ENCODE measurements at places on chromosomes 3 and 15. TPM values are rescaled to one million over a fixed set of nuclear protein-coding genes. Genes with fewer than 3 reads are reported as not detected.
A peak's percentile ranks its signal among the peaks of the same experiment; 100 is the strongest.

DNA sequence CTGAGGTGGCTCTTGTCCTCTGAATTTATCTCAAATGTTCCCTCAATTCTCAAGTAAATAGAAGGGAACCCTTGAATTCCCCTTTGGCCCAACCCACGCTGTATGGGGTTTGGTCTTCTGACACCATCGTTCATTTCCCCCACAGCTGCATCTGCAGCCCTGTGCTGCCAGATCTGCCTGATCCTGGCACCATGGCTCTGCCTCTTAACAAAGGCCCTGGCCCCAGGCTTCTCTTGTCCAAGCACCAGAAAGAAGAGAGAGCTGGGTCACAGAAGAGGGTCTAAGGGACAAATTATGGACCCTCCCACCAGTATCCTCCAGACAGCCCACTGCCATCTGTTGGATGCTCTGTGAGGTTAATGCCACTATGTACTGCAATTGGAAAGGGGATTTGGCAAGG lies 1.8 kb downstream of the MAP1A start:
- no peak for DNase-seq

DNA sequence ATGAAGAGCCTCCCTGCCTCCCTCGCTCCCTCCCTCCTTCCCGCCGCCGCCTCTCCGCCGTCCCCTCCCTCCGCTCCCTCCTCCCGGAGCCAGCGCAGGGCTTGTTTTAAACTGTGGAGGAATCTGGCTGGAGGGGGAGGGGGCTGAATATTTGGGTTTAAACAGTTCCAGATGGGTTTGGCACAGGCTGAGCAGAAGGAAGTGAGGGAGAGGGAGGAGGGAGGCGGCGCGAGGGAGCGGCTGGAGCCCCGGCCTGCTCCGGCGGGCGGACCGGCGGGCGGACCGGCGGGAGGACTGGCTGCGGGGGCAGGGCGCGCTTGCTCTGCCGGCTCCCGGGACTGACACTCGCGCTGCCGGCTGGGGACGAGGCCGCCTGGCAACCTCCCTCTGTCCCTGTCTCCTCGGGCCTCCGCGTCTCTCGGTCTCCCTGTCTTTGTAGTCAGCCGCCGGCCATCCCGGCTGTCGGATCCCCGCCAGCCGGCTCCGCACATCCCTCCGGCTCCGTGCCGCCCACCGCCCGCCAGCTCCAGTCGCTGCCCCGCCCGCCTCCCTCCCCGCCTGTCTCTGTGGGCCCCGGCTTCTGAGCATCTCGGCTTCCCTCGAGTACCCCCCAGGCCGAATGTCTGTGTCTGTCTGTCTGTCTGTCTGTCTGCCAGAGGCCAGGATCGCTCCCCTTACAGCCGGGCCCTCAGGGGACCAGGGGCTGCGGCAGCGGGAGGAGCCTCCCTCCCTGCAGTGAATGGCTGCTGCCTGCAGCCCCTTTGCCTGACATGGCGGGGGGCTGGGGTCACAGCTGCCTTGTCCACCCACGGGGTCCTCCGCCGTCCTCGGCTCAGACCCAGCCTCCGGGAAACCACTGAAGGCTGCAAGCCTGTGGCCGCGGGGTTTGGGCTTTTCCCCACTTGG lies 7.6 kb downstream of the EPHB3 start:
- no peak for DNase-seq

DNA sequence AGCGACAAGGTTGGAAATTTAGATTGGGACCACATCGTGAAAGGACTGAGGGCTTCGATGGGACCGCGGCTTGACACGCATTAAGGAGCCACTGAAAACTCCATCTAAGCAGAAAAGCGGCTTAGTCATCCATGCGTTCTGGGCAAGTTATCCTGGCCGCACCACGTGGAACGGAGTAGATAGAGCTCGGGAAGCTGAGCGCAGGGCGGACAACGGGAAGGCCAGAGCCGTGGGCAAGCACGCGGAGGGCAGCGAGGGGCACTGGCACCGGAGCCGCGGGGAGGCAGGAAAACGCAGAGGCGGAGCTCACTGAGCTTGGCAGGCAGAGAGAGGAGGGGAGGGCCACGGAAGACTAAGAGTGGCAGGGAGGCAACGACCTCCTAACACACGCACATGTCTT lies 61.3 kb upstream of the VGLL4 start:
- no peak for DNase-seq

DNA sequence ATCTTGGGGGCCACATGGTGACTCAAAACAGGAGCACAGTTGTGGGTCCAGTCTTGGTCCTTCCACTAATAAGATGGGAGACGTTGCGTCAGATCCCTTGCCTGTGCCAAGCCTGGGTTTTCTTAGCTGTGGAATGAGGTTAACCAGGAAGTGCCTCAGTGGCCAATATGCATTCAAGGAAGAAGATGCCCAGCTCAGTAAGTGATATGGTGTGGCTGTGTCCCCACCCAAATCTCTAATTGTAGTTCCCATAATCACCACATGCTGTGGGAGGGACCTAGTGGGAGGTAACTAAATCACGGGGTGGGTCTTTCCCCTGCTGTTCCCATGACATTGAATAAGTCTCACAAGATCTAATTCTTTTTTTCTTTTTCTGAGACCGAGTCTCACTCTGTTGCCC lies 6.4 kb downstream of the ALG1L2 start:
- no peak for DNase-seq

GRCh38 chr15:101024706-101025500 lies 105.7 kb downstream of the LRRK1 start:
- DNase-seq: no peak

- peak; percentile 52 for DNase-seq
These were observed 171.6 kb downstream of the SV2B start for GRCh38 chr15:91271565-91272153.

GRCh38 chr3:158100681-158101080 lies 5.5 kb downstream of the SHOX2 start:
- DNase-seq: no peak

DNA sequence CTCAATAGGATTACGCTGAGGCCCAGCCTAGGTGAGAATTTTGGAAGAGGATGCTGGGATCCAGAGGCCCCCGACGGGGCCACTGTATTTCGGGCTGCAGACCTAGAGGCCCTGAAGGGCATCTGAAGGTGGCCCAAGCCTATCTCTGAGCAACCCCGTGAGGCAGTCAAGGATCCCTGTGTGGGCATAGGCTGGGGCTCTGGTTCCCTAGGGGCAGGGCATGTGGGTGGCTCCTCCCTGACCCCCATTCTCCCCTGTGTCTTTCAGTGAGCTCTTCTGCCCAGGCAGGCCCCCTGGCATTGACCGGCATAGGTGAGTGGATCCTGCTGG lies 216.0 kb downstream of the SNRPN start:
- no peak for DNase-seq

GRCh38 chr3:136343873-136344555 lies 93.9 kb downstream of the PCCB start:
- peak; percentile 47 for DNase-seq

GRCh38 chr3:47588587-47588986 lies 9.9 kb upstream of the CSPG5 start:
- DNase-seq: no peak

DNA sequence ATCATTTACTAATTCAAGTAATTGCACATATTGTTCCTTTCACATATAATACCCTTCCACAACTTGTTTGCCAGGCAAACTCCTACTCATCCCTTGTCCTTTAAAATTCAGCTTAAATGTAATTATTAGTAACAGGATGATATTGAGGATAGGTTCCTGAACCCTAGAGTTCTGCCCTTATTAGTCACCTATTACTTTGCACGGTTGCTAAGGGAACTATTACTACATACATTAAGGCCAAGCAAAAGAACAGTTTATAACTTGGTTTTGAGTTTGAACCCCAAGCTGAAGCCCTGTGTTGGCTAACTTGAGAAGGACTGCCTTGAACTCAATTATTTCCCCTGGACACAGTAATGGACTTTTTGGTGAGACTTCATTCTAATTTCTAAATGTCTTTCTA lies 529.7 kb downstream of the IGSF11 start:
- DNase-seq: no peak

DNA sequence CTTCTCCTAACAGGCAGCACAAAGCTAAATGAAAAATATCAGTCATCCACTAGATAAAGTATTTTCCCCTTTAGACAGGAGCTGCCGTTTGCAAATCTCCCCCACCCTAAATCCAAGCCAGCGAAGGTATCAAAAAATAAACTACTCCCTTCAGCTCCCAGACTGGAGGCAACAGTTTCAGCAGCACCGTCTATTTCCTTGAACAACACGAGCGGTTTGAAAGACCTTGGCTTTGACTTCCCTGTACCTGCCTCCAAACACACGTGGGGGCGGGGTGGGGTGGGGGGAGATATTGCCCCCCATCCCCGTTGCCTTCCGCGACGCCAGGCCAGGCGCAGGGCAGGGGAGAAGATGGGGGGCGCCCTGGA lies 832 bp upstream of the CACNA1D start:
- no peak for DNase-seq

GRCh38 chr15:64224511-64224910 lies 61.7 kb upstream of the PPIB start:
- DNase-seq: no peak

DNA sequence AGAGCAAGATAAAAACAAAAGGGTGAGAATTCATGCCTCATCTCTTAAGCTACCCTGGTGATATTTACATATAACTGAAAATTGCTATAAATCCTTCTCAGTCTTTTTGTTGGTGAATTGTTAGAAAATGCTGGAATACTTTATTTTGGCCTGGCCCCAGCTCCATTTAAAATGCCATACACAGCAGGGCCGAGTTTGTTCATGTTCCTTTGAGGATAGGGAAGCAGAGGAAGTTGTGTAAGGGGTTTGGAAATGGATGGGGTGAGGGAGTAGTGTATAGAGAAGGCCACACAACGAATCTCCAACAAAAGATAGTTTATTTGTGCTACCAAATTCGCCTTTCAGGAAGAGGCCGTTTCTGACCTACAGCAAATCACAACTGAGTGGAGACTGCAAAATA lies 78.6 kb upstream of the ADAMTS9 start:
- DNase-seq: no peak

DNA sequence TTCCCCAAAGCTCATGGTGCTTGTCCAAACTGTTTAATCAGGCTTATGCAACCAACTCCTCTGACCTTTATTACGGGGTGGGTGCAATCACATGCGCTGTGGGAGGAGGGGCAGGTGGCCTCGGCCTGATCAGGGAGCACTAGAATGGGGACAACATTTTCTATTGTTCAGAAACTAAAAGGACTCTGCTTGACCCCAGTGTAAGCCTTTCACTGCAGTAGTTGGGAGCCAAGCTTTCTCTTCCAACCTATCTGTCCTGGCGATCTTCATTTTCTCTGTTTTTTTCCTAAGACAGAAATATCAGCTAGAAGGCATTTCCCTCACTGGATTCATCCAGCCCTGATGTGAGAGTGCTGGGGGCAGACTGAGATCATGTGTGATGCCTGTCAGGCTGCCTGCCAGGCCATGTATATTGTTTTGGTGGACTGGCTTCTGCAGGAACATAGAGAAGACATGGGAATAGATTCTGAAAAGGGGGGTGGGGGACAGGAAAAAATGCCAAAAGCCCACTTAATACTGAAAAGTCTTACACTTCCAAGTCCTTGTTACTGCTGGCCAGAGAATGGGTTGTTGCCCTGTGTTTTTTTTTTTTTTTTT lies 627.0 kb upstream of the TBL1XR1 start:
- DNase-seq: no peak

GRCh38 chr3:180063783-180064182 lies 27.0 kb upstream of the PEX5L start:
- no peak for DNase-seq

GRCh38 chr3:71376911-71377310 lies 206.6 kb downstream of the FOXP1 start:
- DNase-seq: no peak

DNA sequence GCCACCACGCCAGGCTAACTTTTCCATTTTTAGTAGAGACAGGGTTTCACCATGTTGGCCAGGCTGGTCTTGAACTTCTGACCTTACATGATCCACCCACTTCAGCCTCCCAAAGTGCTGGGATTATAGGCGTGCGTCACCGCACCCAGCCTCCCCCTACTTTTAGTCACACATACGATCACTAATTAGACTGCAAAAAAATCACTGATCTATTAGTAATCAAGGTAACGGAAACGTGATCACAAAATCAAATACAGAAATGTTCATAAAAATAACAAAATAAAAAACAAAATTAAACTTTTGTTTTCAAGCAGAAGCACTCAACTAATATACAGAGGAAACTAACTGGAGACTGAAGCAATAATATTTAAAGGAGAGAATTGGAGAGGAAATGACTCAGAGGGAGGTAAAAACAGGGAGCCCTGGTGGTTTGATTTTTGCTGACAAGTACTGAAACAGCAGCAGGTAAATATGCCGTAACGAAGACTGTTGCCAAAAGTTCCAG lies 4.6 kb downstream of the WDR53 start:
- peak; percentile 64 for DNase-seq

DNA sequence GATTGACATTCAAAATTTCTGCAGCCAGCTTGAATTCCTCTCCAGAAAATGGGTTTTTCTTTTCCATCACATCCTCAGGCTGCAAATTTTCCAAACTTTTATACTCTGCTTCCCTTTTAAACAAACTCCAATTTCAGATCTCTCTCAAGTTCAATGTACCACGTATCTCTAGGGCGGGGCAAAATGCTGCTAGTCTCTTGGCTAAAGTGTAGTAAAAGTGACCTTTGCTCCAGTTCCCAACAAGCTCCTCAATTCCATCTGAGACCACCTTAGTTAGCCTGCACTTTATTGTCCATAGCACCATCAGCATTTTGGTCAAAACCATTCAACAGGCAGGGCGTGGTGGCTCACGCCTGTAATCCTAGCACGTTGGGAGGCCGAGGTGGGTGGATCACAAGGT lies 46.7 kb downstream of the NIPA2 start:
- DNase-seq: no peak

GRCh38 chr3:71968544-71968943 lies 183.6 kb upstream of the PROK2 start:
- DNase-seq: no peak

GRCh38 chr3:127428344-127428997 lies 140.6 kb upstream of the PRR20G start:
- DNase-seq: no peak

DNA sequence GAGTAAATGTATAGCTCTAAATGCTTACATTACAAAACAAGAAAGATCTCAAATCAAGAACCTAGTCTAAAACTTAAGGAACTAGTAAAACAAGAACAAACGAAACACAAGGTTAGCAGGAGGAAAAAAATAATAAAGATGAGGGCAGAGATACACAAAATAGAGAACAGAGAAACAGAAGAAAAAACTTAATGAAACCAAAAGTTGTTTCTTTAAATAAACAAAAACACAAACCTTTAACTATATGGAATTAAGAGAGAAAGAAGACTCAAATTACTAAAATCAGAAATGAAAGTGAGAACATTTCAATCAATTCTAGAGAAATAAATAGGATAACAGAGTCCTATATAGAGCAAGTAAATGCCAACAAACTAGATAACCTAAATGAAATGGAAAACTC lies 59.6 kb downstream of the DLG1 start:
- no peak for DNase-seq

- DNase-seq: no peak
These were observed 27.4 kb downstream of the GORASP1 start for GRCh38 chr3:39080026-39080425.

Gene LRRC31
- total RNA-seq: not detected

Gene PCOLCE2
- total RNA-seq: 14.6 TPM

Gene CCDC12
- 35.5 TPM for total RNA-seq

Gene AGBL1
- total RNA-seq: not detected

Gene TMF1
- 18.7 TPM for total RNA-seq

Gene STRA6
- 1.1 TPM for total RNA-seq

Gene SCN5A
- 0.69 TPM for total RNA-seq

Gene ITPKA
- 6.3 TPM for total RNA-seq

Gene CA12
- 0.74 TPM for total RNA-seq

Measured in Panc1 (cell line).